Right lobe of liver (tissue), 6 donors: ENCODE measurements at places on chromosomes 12 and 14. TPM values are rescaled to one million over a fixed set of nuclear protein-coding genes. Genes with fewer than 3 reads are reported as not detected.

- no peak overlapping the region for H3K27ac ChIP-seq
- H3K4me1 ChIP-seq = no peaks in the 10 kb centered on the region
- no peaks in the 10 kb centered on the region for H3K36me3 ChIP-seq
- peak; percentile 4 for DNase-seq
- H3K27me3 ChIP-seq = no peaks in the 10 kb centered on the region
- H3K4me3 ChIP-seq = no peak overlapping the region
These were observed 89.5 kb downstream of the FBXL14 start for GRCh38 chr12:1504895-1505311.

Gene RAD9B
- total RNA-seq = not detected

GRCh38 chr12:17197971-17198370, 592.0 kb upstream of the LMO3 start:
- no peak overlapping the region for H3K27ac ChIP-seq
- no peak overlapping the region for H3K4me3 ChIP-seq
- H3K27me3 ChIP-seq = no peaks in the 10 kb centered on the region
- H3K4me1 ChIP-seq = no peaks in the 10 kb centered on the region

- H3K27ac ChIP-seq = no peak overlapping the region
- H3K36me3 ChIP-seq = no peaks in the 10 kb centered on the region
- DNase-seq = no peak
- no peaks in the 10 kb centered on the region for H3K27me3 ChIP-seq
These were observed 254.9 kb upstream of the TMEM132C start for GRCh38 chr12:128012110-128012509.

DNA sequence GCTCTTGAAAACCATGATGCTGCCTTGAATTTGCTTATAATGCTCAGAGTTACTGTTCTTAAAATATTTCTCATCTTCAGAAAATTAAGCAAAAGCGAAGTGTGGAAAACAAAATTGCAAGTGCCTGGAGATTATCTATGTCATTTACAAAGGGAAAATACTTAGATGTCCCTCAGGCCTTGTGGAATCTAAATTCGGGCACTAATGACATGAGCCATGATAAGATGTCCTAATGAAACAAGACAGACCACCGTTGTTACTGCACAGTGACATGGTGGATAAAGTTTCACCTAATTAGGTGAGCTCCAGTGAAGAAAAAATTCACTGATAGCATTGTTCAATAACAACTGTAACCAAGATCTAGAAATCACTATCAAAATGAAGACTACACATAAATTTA, 30.4 kb downstream of the PPP1R13B start:
- no peak overlapping the region for H3K27ac ChIP-seq
- H3K27me3 ChIP-seq = no peaks in the 10 kb centered on the region
- DNase-seq = no peak
- H3K4me3 ChIP-seq = no peak overlapping the region
- H3K4me1 ChIP-seq = no peaks in the 10 kb centered on the region

GRCh38 chr12:130835436-130835835, 3.6 kb downstream of the STX2 start:
- H3K4me3 ChIP-seq = no peak overlapping the region
- H3K36me3 ChIP-seq = no peaks in the 10 kb centered on the region
- no peak for DNase-seq
- peaks cover 18% of the 10 kb centered on the region for H3K4me1 ChIP-seq
- no peaks in the 10 kb centered on the region for H3K27me3 ChIP-seq
- H3K27ac ChIP-seq = no peak overlapping the region

GRCh38 chr12:72089678-72090077, 151.0 kb downstream of the TPH2 start:
- no peaks in the 10 kb centered on the region for H3K4me1 ChIP-seq
- no peaks in the 10 kb centered on the region for H3K27me3 ChIP-seq
- no peaks in the 10 kb centered on the region for H3K36me3 ChIP-seq
- no peak for DNase-seq
- no peak overlapping the region for H3K4me3 ChIP-seq

DNA sequence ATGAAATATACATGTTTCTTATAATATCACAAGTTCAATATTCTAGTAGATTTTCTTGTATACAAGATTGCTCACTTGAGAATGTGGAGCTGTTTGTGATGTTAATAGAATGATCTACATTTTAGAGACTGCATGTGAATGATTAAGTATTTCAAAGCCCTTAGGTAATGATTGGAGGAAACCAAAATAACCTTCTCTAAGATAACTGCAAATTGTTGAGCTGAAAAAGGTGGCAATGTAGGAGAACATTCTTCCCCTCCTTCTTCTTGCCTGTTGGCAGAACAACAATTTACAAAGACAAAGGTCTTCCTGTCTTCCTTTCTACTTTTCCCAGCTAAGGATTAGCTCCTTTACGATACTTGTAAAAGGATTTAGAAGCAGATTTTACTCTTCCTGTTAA, 2.0 kb upstream of the CLEC6A start:
- no peaks in the 10 kb centered on the region for H3K27me3 ChIP-seq
- DNase-seq = no peak
- H3K4me3 ChIP-seq = no peak overlapping the region
- no peak overlapping the region for H3K27ac ChIP-seq

- H3K36me3 ChIP-seq = no peaks in the 10 kb centered on the region
- no peaks in the 10 kb centered on the region for H3K27me3 ChIP-seq
- no peak overlapping the region for H3K27ac ChIP-seq
- no peak for DNase-seq
These were observed 211.8 kb upstream of the HMGA2 start for GRCh38 chr12:65612440-65612839.

GRCh38 chr14:99792551-99793212, 531 bp upstream of the EML1 start:
- peaks cover 12% of the 10 kb centered on the region for H3K4me1 ChIP-seq
- H3K36me3 ChIP-seq = no peaks in the 10 kb centered on the region
- peak overlapping the region; percentile 48 for H3K4me3 ChIP-seq
- no peaks in the 10 kb centered on the region for H3K27me3 ChIP-seq
- DNase-seq = no peak
- peak overlapping the region; percentile 50 for H3K27ac ChIP-seq

Gene GPR65
- 1.3 TPM for total RNA-seq

Gene RNF212B
- not detected for total RNA-seq

Gene AKT1
- 78.9 TPM for total RNA-seq

Gene NFATC4
- total RNA-seq = 1.0 TPM

Gene ZDHHC22
- not detected for total RNA-seq
